ENCODE measurements at places on chromosomes 3 and 15.

GRCh38 chr3:141421639-141422319, 53.5 kb downstream of the ZBTB38 start:
- peak; percentile 96 for DNase-seq

DNA sequence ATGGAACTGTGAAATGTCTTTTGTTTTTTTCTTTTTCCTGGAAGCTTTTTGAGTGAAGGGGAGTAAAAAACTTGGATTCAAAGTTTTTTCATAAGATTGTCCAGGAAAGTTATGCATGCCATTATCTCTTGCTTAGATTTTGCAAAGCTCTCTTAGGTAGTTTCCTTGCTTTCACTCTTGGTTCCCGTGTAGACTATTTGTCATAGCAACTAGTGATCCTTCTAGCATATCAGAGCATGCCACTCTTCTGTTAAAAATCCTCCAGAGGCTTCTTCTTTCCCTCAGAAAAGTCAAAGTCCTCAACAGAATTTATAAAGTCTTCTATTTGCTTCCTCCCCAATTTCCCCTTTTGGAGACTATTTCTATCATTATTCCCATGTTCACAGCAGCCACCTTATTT, 21.1 kb downstream of the GTF2E1 start:
- no peak for DNase-seq

DNA sequence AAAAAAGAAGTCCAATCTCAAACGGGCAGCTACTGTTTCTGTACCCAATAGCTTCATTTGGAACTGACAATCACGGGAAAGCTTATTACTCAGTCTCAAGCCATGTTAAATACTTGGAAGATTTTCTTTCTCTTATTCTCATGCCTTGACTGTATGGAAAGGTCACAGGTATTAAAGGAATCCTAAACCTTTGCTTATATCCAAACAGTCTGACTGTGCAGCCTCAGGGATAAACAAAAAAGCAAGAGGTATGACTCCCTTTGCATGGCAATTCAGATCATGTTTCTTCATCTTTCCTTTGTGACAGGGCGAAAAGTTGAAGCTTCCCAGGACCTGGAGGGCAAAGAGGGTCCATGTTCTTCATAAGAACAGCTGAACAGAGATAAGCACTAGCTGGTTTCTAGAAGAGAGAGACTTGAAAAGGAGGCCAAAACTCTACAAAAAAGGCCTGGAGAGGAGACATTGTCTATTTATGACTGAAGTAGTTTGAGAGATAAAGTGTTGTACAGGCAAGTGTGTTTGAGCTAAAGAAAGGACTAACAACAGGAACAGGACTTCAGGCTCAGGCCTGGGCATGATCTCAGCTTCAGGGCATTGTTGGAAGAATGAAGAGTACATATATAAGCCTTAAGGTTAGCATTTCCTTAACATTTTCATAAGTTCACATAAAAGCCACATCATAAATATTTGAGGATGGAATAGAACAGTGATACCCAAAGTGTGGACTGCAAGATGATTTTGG, 231.0 kb upstream of the THRB start:
- peak; percentile 7 for DNase-seq

DNA sequence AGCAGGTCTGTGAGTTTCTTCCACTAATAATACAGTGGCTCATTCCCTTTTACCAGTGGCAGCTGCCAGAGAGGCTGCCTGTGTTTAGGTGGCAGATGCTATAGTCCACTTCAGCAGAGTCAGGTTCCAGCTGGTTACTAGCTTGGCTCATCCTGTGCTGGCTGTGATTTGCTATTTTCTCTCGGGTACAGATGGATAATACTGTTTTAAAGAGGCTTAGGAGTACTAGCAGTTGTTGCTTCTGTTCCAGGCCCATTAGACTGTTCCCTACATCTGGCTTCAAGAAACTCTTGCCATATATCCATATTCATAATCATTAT, 41.0 kb downstream of the ZNF609 start:
- DNase-seq, result no peak

DNA sequence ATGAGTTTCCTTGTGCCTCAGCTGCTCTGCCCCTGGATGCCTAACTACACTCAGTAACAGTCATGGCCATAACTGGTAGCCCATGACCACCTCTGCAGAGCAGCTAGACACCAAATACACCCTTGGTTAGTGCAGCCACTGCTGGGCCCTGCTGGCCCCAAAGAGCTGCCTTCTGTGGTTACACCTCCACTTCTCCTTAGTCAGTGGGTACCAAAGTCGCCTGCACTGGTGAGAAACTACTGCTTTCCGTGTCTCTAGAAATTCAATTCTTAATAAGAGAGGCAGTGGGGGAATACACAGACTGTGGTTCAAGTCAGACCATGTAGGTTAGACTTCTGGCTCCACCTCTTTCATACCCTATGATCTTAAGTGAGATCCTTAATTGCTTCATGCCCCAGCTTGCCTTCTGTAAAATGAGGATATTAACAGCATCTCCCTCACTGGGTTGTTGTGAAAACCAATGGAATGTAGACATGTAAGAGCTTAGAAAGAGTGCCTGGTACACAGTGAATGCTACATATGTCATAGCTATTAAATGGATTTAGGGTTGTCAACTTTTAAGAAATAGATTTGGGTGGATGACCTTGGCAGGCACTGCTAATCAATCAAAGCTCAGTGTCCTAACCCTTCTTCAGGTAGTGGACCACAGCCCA, 18.2 kb downstream of the HEG1 start:
- DNase-seq, result no peak

DNA sequence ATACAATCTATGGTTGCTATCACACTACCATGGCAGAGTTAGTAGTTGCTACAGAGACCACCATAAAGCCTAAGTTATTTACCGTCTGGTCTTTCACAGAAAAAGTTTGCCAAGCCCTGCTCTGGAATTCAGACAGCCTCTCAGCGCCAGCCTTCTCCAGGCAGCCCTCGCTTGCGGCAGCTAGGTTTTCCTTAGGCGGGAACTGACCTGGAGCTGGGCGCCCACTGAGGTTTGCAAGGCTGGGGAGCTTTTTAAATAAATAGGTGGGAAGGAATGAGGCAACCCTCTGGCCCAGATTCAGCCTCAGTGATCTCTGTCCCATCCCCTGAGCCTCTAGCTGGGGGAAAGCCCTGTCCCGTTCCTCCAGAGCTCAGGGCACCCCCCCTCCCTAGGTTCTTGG, 1.2 kb downstream of the CTSH start:
- no peak for DNase-seq

GRCh38 chr3:61701011-61701410, 139.6 kb downstream of the PTPRG start:
- no peak for DNase-seq

GRCh38 chr15:92100301-92100700, 246.8 kb downstream of the SLCO3A1 start:
- no peak for DNase-seq

DNA sequence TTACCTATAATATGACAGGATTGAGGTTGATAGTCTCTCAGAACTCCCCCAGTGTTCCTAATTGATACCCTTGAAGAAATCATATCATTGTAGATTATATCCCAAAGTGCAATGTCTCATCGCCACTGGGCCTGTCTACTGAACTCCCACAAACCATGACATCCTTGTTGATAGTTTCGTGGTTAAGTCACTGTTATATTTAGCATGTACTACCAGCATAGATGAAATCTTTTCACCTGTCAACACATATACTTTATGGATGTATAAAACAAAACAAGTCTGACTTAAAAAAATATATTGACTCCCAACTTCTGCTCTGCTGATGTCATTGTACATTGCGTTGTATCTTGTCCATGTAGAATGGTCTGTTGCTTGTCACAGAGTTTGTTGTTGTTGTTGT, 128.1 kb downstream of the IQCH start:
- DNase-seq, result no peak

DNA sequence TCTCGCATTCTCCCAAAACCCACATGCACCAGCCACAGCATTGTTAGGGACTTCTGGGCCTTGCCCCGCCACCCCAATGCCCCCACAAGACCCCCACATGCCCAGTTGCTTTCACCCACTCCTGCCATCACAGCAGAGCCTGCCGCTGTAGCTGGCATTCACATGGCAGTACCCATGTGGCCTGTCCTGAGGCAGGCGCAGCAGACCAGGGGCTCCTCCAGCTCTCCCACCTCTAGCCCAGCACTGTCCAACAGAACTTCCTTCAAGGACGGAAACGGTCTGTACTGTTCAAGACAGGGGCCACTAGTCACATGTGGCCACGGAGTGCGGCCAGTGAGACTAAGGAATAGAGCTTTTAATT, 32.5 kb downstream of the ANP32A start:
- no peak for DNase-seq

- peak; percentile 39 for DNase-seq
Observed at GRCh38 chr3:183278479-183279088, 25.5 kb downstream of the B3GNT5 start.

DNA sequence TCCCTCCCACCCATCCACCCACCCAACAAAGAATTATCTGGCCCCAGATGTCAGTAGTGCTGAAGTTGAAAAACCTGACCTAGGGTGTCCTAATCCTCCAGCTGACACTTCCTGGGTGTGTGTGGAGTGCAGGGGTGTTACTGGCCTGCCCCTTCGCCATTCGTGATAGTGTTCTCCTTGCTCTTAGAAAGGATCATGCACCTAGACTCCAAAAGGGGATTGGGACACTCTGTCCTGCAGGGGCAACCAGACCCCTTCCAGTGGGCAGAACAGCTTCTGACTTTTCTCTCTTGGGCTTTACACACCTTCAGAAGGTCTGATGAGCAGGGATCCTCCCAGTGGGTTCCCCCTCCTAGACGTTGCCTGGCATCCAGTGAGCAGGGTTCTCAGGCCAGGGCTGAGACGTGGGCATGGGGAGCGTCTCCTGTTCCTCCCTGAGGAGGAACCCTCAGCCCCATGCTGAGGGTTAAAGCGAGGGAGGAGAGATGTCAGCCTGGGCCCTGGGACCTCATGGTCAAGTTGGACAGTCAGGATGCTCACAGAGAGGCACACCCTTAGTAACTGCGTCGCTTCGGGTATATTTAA, 75.0 kb downstream of the AAGAB start:
- DNase-seq, result no peak

DNA sequence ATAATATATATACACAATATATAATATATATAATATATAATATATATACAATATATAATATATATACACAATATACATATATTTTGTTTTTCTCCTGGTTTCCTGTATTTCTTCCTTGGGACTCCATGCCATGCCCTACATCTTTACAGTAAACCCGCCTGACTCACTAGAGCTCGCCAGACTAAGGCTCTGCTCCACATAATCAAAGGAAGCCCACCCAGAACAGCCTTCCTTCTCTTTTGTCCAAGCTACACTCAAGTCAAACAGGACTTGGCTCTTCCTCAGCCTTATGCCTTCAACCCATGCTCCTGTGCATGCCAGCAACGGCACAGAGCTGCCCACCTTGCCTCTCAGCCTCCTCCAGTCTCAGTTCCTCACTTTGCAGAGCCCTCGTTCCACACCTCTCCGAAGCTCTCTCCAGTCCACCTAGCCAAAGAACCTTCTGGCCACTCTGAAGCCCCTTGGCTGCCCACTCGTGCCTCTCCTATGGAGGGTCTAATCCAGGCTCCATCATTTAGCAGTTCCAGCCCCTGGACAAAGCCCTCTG, 109.1 kb downstream of the RFTN1 start:
- no peak for DNase-seq

DNA sequence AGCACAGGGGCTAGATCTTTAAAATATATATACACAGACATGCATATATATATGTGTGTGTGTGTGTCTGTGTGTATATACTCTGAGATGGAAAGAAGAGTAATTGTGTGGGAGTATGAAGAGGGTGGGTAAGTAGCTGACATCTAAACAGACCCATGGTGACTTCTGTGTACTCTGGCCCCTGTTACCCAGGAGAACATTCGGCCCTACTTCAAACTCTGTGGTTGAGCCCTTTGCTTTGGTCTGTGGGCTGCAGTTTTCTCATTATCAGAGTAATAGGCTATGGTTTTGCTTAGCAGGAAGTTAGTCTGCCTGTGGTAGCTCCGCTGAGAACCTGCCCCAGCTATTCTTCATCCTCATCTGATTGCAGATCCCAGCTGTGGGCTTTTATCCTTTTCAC, 141.4 kb downstream of the RBPMS2 start:
- DNase-seq, result no peak

GRCh38 chr3:18420555-18420954, 4.6 kb downstream of the SATB1 start:
- DNase-seq, result no peak

DNA sequence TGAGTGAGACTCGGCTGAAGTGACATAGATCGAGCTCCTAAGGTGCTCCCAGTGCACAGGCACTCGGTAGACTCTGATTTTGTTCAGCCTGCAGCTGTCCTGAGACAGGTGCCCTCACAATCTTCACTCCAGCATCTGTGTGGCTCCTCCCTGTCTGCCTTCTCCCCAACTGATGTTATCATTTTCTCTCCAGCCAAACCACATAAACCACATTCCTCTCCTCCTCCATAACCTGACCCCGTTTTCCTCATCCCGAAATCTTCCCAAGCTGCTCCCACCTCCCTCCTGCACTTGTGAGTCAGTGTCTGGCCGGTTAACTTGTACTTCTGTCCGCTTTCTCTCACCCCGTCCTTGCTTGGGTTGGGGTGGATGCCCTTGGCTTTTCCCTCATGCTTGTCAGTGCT, 93.3 kb upstream of the HACD2 start:
- DNase-seq, result peak; percentile 98

DNA sequence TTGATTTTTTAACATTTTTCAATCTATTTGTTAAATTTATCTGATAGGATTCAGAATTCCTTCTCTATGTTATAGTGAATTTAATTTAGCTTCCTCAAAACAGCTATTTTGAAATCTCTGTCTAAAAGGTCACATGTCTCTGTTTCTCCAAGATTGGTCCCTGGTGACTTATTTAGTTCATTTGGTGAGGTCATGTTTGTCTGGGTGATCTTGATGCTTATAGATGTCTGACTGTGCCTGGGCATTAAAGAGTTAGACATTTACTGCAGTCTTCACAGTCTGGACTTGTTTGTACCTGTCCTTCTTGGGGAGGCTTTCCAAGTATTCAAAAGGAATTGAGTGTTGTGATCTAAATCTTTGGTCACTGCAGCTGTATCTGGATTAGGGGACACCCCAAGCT, 169.5 kb upstream of the C2CD4B start:
- DNase-seq, result no peak

DNA sequence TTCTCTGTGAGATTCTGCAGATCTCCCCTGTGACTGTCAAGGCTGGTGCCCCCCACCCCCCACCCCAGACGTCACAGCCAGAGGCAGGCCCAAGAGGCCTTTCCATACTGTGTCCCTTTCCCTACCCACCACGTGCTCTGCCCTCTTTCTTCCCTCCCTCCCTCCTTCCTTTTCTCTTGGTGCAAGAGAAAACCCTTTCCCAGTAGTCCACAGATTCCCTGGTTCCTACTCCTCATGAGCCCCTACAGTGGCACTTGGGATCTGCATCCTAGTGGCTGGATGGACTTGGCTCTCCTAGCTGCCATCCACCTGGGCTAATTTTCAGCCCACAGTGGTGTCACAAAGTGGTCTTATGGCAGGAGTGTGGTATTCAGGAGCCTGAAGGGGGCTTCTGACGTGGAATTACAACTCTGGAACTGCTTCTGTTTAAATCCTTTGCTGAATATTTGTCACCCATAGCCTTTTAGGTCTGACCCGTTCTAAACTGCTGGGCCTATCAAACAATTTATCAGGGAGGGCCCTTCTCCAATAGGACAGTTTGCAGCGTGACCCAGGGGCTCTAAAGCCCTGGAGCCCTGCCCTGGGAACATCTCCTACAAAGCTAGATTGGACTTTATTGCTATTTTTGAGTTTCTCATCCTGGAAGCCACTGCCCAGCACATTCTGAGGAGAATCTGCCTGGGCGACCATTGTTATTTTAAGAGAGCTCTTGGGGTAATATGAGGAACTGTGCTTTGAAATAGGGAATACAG, 35.3 kb downstream of the KLF13 start:
- DNase-seq, result no peak

GRCh38 chr3:23566499-23566898, 239.3 kb upstream of the UBE2E1 start:
- DNase-seq, result no peak

GRCh38 chr3:146200461-146201220, 39.7 kb upstream of the PLOD2 start:
- DNase-seq, result no peak
